ENCODE measurements at places on chromosomes 6 and 20.

DNA sequence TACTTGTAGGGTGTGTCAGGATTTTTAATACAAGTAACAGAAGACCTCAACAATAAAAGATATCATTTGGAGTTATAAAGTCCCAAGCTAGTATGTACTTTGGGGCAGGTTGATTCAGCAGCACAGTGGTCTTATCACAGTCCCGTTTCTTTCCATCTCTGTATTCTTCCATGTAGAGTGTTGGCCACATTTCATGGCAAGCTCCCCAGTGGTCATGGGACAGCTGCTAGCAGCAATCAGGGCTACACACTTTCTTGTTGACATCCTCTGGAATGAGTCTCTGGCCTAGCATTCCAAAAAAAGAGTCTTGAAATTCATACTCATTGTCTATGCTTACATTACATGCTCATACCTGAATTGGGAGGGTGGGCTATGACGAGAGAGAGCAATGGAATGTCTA lies 53.2 kb downstream of the SOBP start:
- no peak for DNase-seq

DNA sequence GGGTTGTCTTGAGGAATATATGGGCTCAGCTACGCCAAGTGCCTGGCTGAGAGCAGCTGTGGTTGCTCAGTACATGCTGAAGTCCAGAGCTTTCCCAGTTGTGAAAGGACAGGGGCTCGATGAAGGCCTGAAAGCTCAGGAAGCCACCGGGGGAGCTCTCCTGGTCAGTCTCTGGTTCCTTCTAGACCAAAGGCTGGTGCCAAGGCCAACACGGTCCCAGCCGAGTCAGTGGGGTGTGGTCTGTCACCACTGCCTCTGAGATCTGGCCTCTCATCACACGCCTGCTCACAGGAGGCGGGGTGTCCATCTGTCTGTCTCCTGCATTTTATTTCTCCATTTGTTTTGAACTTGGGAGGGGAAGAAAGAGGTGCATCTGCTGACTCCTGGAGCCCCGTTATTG lies 4.9 kb upstream of the FAM83C start:
- DNase-seq, result no peak

DNA sequence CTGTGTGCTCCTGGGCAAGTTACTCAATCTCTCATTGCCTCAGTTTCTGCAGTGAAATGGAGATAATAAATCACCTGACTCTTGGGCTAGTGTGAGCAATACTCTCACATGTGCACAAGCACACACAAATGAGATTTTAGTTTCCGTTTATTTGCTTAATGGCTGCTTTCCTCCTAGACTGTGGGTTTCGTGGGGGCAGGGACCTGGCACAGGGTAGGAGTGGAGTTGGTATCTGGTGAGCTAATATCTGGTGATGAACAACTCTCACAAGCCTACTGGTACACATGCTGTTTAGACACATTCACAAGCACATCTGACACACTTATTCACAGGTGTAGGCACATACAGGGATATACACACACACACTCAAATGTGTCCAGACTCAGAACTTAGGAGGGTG lies 73.8 kb downstream of the TOX2 start:
- DNase-seq, result no peak

GRCh38 chr6:28673787-28674671 lies 148.3 kb downstream of the GPX5 start:
- no peak for DNase-seq

DNA sequence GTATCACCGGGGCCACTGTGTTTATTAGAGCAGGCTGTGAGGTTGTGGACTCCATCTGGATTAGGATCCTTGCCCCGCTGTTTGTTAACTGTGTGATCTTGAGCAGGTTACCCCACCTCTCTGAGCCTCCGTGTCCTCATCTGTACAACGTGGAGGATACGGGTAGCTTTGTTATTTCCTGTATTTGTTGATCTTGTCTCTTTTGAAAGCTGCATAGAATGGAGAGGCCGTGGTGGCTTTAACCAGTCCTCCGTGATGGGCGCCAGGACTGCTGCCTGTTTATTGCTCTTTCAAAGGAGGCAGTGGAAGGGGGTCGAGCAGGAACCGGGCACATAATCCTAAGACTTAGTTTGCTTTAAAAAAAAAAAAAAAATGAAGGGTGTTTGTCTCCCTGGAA lies 22.9 kb downstream of the BCAS4 start:
- no peak for DNase-seq

DNA sequence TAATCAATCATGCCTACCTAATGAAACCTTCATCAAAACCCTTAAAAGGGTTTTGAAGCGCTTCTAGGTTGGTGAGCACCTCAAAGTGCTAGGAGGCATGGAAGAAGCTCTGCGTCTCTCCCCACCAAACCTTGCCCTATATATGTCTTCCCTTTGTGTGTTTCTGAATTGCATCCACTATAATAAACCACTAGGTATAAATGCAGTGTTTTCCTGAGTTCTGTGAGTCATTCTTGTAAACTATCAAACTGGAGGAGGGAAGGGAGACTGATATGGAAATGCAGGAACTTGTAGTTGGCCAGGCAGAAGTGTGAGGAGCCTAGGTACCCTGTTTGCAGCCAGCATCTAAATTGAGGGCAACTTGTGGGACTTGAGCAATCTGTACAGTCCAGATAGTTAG lies 698.8 kb downstream of the DOK5 start:
- no peak for DNase-seq

DNA sequence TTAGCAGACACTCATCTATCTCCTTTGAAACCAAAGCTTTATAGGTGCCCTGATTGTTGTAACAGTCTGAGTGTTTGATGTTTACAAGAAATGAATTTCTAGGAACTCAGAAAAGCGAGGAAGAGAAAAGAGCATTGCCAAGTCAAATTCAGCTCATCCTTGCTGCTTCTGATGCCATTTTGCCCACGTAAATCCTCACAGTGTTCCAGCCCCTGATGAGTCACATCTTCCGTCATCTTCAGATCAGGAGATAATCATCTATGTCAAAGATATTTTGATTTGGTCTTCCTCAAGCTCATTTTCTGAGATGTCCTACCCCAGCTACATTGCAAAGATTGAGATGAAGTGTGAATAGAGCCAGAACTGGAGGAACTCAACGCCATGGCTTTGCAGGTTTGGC lies 426.2 kb downstream of the BMP2 start:
- DNase-seq, result no peak

GRCh38 chr6:72976484-72976883 lies 248.8 kb downstream of the KHDC1L start:
- no peak for DNase-seq

DNA sequence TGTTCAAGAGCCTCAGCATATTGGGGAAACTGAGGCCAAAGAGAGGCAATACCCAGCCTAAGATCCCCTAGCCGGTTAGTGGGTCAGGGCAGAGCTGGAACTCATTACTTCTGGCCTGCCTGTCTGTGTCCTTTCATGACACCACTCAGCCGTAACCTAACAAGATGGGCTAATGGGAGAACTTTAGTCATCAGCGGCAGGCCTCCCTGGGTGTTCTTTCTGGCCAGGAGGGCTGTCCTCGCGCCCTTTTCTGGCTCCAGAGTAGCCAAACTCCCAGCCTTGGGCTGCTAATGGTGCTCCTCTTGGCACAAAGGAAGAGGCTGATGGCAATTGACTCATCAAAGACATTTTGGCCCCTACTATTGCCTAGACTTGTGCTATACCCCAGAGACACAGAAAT lies 76.6 kb downstream of the NCR2 start:
- DNase-seq, result no peak

- DNase-seq, result peak; percentile 80
Measured at GRCh38 chr20:25389858-25390537, 637 bp downstream of the ABHD12 start.

GRCh38 chr6:160327981-160328380 lies 20.2 kb upstream of the SLC22A3 start:
- DNase-seq, result no peak
